ENCODE measurements at places on chromosomes 11 and 22.
A peak's percentile ranks its signal among the peaks of the same experiment; 100 is the strongest.

DNA sequence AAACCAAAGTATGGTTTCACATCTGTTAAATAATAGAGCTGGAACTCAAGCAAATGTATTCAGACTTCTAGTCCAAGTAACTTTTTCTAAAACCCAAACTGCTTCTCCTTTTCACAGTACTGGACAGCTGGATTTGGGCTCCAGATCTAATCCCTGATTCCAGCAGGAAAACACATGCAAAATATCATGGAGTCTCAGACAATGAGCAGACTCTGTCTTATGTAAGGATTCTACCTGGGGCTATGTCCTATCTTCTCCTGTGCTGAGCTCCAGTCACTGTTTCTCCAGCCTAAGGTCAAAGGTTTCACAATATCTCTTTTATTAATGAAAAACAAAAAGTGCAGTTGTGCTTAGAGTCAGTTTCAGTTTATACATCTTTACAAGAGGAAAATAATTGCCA, 83.2 kb upstream of the EED start:
- H3K27ac ChIP-seq = no peak overlapping the region
- no peak for DNase-seq
- H3K27me3 ChIP-seq = no peaks in the 10 kb centered on the region
- no peak overlapping the region for H3K4me3 ChIP-seq
- peaks cover 22% of the 10 kb centered on the region for H3K4me1 ChIP-seq

- H3K27me3 ChIP-seq = no peaks in the 10 kb centered on the region
- H3K27ac ChIP-seq = no peak overlapping the region
- H3K4me3 ChIP-seq = no peak overlapping the region
- H3K4me1 ChIP-seq = peaks cover 16% of the 10 kb centered on the region
- H3K36me3 ChIP-seq = no peaks in the 10 kb centered on the region
Measured at GRCh38 chr11:14308897-14309387, 50.0 kb downstream of the RRAS2 start.

DNA sequence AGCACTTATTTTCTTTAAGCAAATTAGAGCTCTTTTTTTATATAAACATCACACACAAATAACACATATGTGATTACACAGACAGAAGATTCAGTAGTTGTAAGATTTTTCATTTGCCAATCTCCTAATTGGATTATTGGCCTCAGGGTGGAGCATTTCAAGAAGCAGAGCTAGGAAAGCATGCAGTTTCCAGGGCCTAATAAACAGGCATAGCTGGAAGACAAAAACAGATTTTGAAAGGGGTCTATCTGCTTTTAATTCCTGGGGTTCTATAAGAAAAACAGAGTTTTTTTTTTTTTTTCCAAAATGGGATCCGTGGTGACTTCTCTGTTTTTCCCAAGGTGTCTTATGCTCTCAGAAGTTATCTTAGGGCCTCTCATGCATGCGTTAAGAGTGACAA, 7.6 kb upstream of the FOLR3 start:
- no peak for DNase-seq
- no peaks in the 10 kb centered on the region for H3K4me1 ChIP-seq
- H3K27me3 ChIP-seq = peaks cover 4% of the 10 kb centered on the region
- no peaks in the 10 kb centered on the region for H3K36me3 ChIP-seq

- DNase-seq = peak; percentile 14
- no peaks in the 10 kb centered on the region for H3K36me3 ChIP-seq
- no peak overlapping the region for H3K27ac ChIP-seq
- H3K27me3 ChIP-seq = no peaks in the 10 kb centered on the region
- no peak overlapping the region for H3K4me3 ChIP-seq
Measured at GRCh38 chr11:64086258-64087123, 50.8 kb downstream of the FLRT1 start.

DNA sequence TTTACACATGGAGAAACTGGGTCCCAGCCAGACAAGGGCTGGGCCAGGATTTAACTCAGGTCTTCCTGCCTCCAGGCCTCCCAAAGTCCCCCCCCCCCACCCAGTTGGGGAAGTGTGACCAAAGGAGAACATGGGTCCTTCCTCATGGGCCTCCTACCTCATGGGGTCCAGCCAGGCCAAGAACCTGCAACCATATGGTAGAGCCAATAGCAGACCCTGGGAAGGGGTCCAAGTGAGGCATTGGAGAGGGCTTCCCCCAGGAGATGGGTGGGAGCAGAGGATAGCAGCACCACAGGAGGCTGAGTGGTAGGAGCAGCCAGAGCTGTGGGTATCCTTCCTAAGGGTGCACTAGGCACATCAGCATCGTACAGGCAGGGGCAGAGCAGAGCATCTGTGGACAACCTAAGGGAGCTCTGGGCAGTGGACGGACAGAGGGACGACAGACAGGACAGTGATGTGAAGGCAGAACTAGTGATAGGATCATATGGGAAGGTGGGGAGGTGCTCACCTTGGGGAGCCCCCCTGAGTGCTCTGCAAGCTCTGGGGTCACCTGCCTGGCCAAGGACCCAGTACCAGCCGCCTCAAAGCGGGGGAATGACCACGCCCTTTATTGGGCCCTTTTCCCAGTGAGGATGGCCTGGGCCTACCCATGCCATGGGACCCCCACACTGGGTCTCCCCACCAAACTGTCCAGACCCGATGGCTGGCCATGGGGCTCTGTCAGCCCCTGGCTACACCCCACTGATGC, 4.5 kb downstream of the ARVCF start:
- no peak overlapping the region for H3K4me3 ChIP-seq
- DNase-seq = no peak
- H3K4me1 ChIP-seq = no peaks in the 10 kb centered on the region
- peaks cover 24% of the 10 kb centered on the region for H3K27me3 ChIP-seq
- no peaks in the 10 kb centered on the region for H3K36me3 ChIP-seq

DNA sequence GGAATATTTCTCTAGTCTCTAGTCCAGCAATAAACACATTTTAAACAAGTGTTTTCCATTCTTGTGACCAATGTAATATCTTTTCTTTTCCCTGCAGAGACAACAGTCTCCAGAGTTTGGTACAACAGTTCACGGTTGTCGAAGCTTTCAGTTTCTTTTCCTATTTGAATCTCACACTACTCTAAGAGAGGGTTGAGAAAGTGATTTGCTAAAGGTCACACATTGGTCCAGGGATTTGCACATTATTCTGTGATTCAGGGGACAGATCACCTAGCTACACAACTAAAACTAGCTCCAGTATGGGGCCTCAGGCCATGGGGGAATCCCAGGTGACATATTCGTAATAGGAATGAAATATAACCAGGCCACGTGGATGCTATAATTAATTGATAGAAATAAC, 132.5 kb downstream of the HIPK3 start:
- no peaks in the 10 kb centered on the region for H3K27me3 ChIP-seq
- no peak overlapping the region for H3K27ac ChIP-seq
- no peaks in the 10 kb centered on the region for H3K4me1 ChIP-seq
- no peaks in the 10 kb centered on the region for H3K36me3 ChIP-seq

DNA sequence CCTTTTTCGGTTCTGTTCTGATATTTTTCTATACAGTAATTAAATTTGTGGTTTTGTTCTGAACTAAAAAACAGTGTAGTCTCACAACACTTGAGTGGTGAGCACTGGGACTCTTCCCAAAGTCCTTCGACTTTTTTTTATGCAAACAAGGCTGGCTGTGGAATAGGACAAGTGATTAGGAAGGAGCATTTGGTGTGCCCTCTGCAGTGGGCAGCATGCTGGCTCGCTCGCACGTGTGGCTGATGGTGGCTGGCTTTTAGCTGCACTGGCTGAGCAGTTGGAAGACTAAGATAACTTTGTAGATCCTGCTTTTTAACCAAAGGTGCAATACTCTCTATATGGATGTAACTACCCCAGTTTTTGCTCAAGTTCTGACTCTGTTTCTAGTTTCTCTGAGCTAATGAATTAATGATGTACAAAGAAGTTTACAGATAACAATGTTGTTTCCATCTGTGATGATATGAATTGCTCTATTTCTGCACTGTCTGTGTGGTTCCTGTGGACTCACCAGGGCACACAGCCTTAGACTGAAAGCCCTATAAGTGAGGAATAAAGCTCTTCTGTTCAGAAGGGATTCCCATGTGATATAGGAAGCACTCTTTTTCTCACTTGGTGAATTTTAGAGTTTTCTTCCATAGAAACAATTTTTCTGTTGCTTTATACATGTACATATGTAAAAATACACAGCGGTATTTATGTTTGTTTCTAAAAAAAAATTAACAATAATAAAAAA, 143.1 kb upstream of the RASSF10 start:
- DNase-seq = no peak
- H3K36me3 ChIP-seq = peaks cover 4% of the 10 kb centered on the region
- H3K4me3 ChIP-seq = no peak overlapping the region
- H3K4me1 ChIP-seq = peaks cover 20% of the 10 kb centered on the region

GRCh38 chr22:35661464-35661863, 13.2 kb downstream of the APOL6 start:
- H3K4me1 ChIP-seq = peaks cover 5% of the 10 kb centered on the region
- H3K27me3 ChIP-seq = no peaks in the 10 kb centered on the region

DNA sequence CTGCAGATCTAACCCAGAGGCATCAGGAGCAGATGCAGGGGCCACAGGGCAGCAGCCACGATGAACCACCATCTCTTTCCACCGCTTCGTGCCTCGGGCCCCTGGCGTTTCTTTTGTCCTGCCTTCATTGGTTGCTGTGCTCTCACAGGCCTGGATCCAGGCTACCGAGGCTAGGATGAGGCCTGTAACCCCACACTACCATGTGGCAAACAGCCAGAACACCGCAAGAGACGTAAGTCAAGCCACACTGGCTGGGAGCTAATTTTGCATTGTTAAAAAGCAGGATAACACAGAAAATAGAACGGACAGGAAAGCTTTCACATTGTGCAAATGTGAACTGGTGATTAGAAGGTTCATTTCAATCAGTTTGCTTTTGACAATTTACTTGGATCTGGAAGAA, 15.7 kb upstream of the ARFGAP3 start:
- H3K27ac ChIP-seq = no peak overlapping the region
- no peak for DNase-seq
- no peak overlapping the region for H3K4me3 ChIP-seq
- peaks cover 65% of the 10 kb centered on the region for H3K36me3 ChIP-seq
- H3K4me1 ChIP-seq = no peaks in the 10 kb centered on the region

GRCh38 chr11:35151683-35152280, 12.8 kb downstream of the CD44 start:
- H3K27me3 ChIP-seq = no peaks in the 10 kb centered on the region
- no peak overlapping the region for H3K4me3 ChIP-seq
- H3K27ac ChIP-seq = peak overlapping the region; percentile 5
- peaks cover 29% of the 10 kb centered on the region for H3K4me1 ChIP-seq
- DNase-seq = no peak

GRCh38 chr11:37141707-37142106, 543.7 kb upstream of the RAG2 start:
- no peaks in the 10 kb centered on the region for H3K36me3 ChIP-seq
- DNase-seq = no peak
- no peaks in the 10 kb centered on the region for H3K4me1 ChIP-seq

DNA sequence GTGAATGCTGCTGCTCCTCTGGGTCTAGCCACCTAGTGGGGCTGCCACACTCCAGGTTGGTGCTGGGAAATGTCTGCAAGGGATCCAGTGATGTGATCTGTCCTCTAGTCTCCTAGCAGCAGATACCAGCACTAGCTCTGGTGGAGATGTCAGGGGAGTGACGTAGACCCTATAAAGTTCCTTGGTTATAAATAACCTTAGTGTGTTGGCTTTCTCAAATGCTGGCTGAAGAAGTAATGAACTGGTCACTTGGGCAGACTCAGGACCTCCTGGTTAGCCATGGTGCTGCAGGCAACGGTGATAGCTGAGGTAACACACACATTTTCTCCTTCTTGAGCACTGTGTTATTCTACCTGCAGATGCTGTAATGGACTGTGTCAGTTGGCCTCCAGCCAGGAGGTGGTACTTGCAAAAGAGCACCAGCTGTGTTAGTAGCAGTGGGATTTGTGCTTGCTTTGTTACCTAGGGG, 35.5 kb downstream of the BBOX1 start:
- no peak overlapping the region for H3K4me3 ChIP-seq
- no peak for DNase-seq
- peaks cover 11% of the 10 kb centered on the region for H3K4me1 ChIP-seq
- peak overlapping the region; percentile 5 for H3K27ac ChIP-seq
- no peaks in the 10 kb centered on the region for H3K27me3 ChIP-seq

GRCh38 chr22:23548501-23549197, 31.4 kb downstream of the IGLL1 start:
- no peak for DNase-seq
- no peaks in the 10 kb centered on the region for H3K36me3 ChIP-seq
- H3K27me3 ChIP-seq = no peaks in the 10 kb centered on the region
- H3K27ac ChIP-seq = no peak overlapping the region
- no peak overlapping the region for H3K4me3 ChIP-seq
- no peaks in the 10 kb centered on the region for H3K4me1 ChIP-seq

GRCh38 chr11:99418927-99419720, 398.4 kb downstream of the CNTN5 start:
- H3K27ac ChIP-seq = no peak overlapping the region
- H3K27me3 ChIP-seq = no peaks in the 10 kb centered on the region
- H3K4me1 ChIP-seq = no peaks in the 10 kb centered on the region
- DNase-seq = no peak
- no peaks in the 10 kb centered on the region for H3K36me3 ChIP-seq

- no peak overlapping the region for H3K4me3 ChIP-seq
- DNase-seq = peak; percentile 48
- H3K36me3 ChIP-seq = no peaks in the 10 kb centered on the region
- peak overlapping the region; percentile 87 for H3K27ac ChIP-seq
- no peaks in the 10 kb centered on the region for H3K27me3 ChIP-seq
- peaks cover 8% of the 10 kb centered on the region for H3K4me1 ChIP-seq
Measured at GRCh38 chr11:110778343-110778742, 66.1 kb upstream of the ARHGAP20 start.

DNA sequence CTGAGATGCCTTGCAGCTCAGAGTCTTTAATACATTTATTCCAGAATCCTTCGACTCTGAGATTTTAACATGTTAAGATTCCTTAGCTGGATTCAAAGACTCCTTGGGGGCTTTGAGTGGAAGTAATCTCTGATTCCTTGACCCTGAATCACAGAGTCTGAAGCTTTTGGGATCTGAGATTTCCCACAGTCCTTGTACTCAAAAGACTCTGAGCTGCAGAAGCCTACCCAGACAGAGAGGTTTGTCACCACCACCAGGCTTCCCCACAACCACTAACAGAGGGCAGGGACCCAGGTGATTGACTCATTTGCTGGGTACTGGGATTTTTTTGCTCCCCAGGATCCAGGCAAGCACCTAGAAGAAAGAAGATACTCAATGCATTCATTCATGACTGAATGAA, 1.4 kb upstream of the SERPINH1 start:
- peak; percentile 45 for DNase-seq
- peaks cover 47% of the 10 kb centered on the region for H3K4me1 ChIP-seq
- peaks cover 14% of the 10 kb centered on the region for H3K36me3 ChIP-seq
- no peak overlapping the region for H3K4me3 ChIP-seq
- no peaks in the 10 kb centered on the region for H3K27me3 ChIP-seq
- peak overlapping the region; percentile 29 for H3K27ac ChIP-seq

DNA sequence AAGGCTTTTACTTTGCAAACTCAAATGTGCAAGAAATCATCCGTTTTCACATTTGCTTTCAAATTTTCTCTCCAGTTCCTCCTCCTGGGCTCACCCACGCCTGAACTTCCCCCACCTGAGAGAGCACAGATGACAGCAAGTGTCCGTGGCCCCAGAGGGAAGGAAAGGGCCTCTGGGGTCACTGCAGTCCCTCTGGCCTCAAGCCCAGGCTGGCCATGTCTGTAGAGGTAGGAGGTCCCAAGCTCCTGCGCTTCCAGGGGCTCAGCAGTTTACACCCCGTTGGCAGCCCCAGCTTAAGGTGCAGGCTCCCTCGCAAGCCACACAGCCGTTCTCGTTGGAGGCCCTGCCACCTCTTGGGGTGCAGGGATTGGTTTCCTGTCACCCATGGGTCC, 40.5 kb upstream of the PRDM11 start:
- peaks cover 5% of the 10 kb centered on the region for H3K4me1 ChIP-seq
- DNase-seq = no peak
- no peak overlapping the region for H3K27ac ChIP-seq
- peaks cover 21% of the 10 kb centered on the region for H3K27me3 ChIP-seq

All from IMR-90 (cell line).